ENCODE measurements at places on chromosomes 2 and 18.

- DNase-seq = peak; percentile 16
Measured at GRCh38 chr2:127453392-127454171, 35.4 kb downstream of the PROC start.

GRCh38 chr18:10038268-10038667, 124.5 kb downstream of the VAPA start:
- no peak for DNase-seq

DNA sequence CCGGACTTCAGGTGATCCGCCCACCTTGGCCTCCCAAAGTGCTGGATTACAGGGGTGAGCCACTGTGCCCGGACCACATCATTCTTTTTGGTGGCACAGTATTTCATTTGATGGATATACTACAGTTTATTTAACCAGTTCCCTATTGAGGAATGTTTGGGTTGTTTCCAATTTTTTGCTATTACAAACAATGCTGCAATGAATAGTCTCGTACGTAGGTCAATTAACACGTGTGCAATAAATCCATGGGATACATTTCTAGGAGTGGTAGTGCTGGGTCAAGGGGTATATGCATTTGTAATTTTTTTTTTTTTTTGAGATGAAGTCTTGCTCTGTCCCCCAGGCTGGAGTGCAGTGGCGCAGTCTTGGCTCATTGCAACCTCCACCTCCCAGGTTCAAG, 28.4 kb upstream of the XPO1 start:
- no peak for DNase-seq

- no peak for DNase-seq
Measured at GRCh38 chr18:76382275-76382674, 112.8 kb downstream of the ZNF516 start.

- DNase-seq = no peak
Measured at GRCh38 chr2:123500346-123500745, 524.7 kb upstream of the CNTNAP5 start.

DNA sequence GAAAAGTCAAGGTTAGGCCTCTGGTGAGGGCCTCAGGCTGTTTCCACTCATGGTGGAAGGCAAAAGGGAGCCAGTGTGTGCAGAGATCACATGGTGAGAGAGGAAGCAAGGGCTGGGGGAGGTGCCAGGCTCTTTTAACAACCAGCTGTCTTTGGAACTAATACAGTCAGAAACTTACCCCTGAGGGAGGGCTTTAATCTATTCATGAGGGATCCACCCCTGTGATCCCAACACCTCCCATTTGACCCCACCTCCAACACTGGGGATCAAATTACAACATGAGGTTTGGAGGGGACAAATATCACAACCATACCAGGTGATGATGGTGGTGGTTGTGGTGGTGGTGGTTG, 10.9 kb downstream of the POLI start:
- no peak for DNase-seq

DNA sequence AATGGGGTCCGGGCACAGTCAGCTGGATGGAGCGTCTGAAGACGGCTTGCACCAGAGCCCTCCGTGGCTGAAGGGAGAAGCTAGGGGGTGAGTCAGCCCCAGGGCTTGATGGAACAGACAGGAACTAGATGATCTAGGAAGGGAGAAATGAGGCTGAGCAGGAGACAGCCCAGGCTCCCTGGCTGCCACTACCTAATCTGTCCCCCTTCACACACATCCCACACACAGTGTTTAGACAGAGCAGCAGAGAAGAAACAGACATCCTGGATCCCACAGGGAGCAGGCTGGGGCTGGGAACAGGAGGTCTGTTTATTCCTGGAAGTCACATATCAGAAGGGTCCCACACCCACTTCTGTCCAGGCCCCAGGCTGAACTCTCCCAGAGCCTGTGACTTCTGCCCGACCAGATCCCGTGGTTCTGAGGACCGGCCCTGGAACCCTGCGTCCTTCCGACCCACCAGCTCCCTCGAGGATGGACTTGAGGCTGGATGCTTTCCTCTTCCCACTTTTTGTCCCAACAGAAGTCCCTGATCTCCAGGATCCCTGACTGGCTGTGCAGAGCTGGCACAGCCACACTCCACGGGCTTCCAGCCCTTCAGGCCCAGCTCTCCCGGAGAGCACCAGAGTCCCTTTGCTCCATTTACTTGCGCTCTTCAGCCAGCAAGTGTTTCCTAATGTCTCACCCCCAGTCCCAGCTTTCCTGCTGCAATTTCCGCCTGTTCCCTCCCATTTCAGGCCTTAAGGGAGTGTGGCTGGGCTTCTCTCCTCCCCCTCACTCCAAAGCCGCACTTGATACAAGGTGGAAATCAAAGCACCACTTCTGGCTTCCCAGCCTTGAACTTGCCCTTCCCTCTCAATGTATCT, 1.5 kb upstream of the GPBAR1 start:
- DNase-seq = peak; percentile 85

DNA sequence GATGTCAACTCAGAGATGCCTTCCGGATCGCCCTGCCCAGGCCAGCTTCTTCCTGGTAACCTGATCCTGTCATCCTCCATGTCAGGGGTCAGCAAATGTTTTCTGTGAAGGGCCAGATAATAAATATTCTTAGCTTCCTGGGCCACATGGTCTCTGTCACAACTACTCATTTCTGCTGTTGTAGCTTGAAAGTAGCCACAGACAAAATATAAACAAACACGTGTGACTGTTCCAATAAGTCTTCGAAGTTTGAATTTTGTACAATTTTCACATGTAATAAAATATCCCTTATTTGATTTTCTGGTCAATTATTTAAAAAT, 35.8 kb downstream of the ANXA4 start:
- DNase-seq = no peak

DNA sequence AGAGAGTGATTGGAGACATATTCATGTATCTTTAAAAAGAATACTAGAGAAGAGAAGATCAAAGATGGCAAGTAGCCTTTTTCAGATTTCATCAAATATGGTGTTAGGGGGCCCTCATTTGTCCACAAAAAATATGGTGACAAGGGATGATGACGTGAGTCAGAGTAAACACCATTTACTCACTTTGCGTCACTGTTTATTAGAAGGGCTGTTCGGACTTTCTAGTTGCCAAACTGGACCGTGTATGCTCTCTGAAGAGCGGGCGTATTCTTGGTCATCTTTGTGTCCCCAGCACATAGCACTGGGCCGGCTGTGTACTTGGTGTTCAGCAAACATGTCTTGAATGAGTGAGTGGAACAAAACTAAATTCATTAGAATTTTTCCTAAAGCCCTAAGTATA, 37.5 kb downstream of the TTC39C start:
- DNase-seq = no peak

DNA sequence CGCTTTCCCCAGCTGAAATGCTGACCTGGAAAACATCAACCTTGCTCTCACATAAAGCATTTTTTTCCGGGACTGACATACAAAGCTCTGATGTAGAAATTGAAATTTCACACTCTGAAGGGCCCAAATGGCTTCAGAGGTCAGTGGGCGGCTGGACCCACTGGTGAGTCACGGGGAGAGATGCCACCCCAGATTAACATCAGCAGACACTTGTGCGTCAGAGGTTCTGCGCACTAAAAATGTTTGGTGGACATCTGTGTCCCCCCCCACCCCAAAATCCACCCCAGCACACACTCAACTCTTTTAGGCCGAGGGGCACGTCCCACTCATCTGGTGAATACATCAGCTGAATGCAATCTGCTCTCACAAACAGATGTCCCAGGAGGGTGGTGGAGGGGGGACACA, 208.9 kb downstream of the ASB1 start:
- no peak for DNase-seq

- no peak for DNase-seq
Measured at GRCh38 chr2:42025151-42025582, 22.7 kb upstream of the PKDCC start.

- DNase-seq = no peak
Measured at GRCh38 chr2:135909976-135910375, 33.7 kb upstream of the MCM6 start.

DNA sequence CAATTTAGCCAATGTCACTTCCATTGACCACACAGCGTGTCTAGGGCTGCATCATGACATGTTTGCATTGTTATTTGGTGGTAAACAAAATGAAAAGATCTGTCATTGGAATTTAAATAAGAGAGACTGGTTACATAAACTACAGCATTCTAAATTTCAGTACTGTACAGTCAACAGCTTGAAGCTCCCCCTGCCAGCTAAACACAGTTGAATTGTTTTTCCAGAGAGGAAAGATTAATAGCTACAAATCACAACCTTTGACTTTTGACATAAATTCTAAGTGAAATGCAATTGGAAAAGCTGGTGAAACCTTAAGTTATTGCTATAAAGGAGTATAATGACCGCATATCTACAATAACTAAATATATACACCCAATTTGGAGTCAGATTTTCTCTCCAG, 1600.0 kb upstream of the ACVR2A start:
- DNase-seq = no peak

DNA sequence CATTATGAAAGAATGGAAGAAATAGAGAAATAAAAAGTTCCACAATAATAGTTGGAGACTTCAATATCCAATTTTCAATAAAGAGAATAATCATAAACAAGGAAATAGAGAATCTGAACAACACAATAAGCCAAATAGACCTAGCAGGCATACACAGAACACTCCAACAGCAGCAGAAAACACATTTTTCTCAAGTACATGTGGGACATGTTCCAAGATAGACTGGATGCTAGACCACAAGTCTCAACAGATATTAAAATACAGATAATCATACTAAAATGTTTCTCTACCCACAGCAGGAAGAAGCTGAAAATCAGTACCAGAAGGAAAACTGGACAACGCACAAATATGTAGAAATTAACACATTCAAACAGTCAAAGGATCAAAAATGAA, 113.9 kb downstream of the USP34 start:
- DNase-seq = no peak
